ENCODE measurements at places on chromosomes 5 and 9.
A peak's percentile ranks its signal among the peaks of the same experiment; 100 is the strongest.

DNA sequence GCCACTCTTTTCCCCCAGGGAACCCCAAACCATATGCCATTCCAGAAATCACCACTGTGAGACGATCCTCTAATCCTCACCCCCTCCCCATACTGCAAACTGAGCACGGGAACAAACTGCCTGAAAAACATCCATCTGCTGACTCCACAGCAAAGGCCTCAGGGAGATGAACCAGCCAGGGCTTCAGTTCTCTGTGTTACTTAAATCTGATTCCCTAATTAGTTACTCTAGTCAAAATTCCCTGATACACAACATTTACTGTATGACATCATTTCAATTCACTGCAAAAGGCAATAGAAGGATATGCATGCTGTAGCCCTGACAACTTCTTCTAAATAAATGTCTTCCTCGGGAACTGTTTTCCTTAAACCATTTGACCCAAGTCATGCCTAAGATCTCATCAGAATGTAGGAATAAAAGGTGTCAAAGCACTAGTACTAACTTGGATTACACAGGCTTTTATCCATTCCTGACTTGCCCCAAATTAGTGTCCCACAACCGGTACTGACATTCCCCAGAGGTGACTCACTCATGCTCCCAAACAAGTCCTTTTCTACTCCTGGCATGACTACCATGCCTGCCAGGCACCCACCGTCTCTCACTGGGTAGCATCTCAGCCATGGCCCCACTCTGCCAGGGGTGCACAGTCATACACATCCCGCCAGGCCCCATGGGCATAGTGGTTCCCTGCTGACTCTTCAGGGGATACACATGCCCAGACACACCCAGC lies 35.0 kb downstream of the MTX3 start:
- no peaks in the 10 kb centered on the region for H3K27me3 ChIP-seq
- no peak overlapping the region for H3K4me3 ChIP-seq
- no peaks in the 10 kb centered on the region for H3K36me3 ChIP-seq
- H3K4me1 ChIP-seq, result no peaks in the 10 kb centered on the region

GRCh38 chr5:113268232-113268631 lies 166.6 kb downstream of the TSSK1B start:
- DNase-seq, result no peak
- H3K36me3 ChIP-seq, result no peaks in the 10 kb centered on the region
- H3K4me3 ChIP-seq, result no peak overlapping the region
- no peaks in the 10 kb centered on the region for H3K27me3 ChIP-seq
- peaks cover 4% of the 10 kb centered on the region for H3K4me1 ChIP-seq

- peak within 1 kb of the TSS; percentile 50 for H3K4me3 ChIP-seq
- H3K36me3 ChIP-seq, result no peaks in the 10 kb centered on the region
- no peak within 1 kb of the TSS for H3K27ac ChIP-seq
- H3K4me1 ChIP-seq, result no peaks in the 10 kb centered on the region
These were observed at the start of gene NME5 for GRCh38 chr5:138138949-138139780. TSS of gene NME5 (minus strand) at chr5:138139428. CDS start at chr5:138138780, 648 bp downstream.

- H3K36me3 ChIP-seq, result no peaks in the 10 kb centered on the region
- H3K27me3 ChIP-seq, result no peaks in the 10 kb centered on the region
- H3K27ac ChIP-seq, result peak overlapping the region; percentile 53
- peaks cover 19% of the 10 kb centered on the region for H3K4me1 ChIP-seq
- no peak for DNase-seq
These were observed 84.2 kb downstream of the SGCD start for GRCh38 chr5:156411185-156411613.

GRCh38 chr5:124604419-124604818 lies 142.0 kb downstream of the ZNF608 start:
- H3K27ac ChIP-seq, result peak overlapping the region; percentile 15
- no peak for DNase-seq
- H3K4me1 ChIP-seq, result peaks cover 25% of the 10 kb centered on the region

DNA sequence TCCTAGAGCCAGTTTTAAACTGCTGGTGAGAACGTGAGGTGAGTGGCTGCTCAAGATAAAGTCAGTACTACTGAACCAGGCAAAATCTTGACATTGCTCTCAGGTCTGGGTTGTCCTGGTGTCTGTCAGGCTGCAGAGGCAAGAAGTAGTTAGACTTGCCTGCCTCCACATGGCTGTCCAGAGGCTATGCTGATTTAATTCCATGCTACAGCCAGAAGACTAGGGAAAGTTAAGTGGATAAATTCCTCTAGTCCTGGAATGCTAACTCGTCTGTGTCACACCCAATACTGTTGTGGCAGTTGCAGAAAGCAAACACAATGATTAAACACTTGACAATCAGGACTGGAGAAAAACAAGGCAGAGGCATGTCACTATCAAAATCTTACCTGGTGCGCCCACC lies 118.9 kb downstream of the ACER2 start:
- no peak overlapping the region for H3K4me3 ChIP-seq
- H3K4me1 ChIP-seq, result no peaks in the 10 kb centered on the region
- H3K27ac ChIP-seq, result no peak overlapping the region

DNA sequence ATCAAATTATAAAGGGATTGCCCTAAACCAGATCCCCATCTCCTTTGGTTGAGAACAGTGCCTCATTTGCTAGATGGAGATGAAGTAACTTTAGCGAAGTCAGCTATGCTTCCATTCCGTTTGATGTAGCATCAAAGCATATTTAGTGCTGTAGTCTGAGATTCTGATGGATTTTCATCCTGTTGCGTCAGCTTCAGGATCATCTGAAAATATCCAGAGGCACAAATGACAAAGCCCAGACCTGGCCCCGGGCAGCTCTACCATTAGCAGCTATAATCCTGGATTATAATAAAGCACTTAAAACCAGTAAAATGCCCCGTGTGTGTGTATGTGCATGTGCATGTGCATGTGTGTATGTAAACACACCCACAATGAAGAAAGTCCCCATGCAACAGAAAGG lies 44.7 kb downstream of the ERAP1 start:
- peaks cover 90% of the 10 kb centered on the region for H3K36me3 ChIP-seq
- DNase-seq, result no peak
- no peaks in the 10 kb centered on the region for H3K27me3 ChIP-seq
- H3K4me1 ChIP-seq, result no peaks in the 10 kb centered on the region
- H3K4me3 ChIP-seq, result no peak overlapping the region

- H3K27me3 ChIP-seq, result no peaks in the 10 kb centered on the region
- H3K4me3 ChIP-seq, result no peak overlapping the region
- no peaks in the 10 kb centered on the region for H3K4me1 ChIP-seq
- H3K27ac ChIP-seq, result no peak overlapping the region
- no peaks in the 10 kb centered on the region for H3K36me3 ChIP-seq
These were observed 21.7 kb downstream of the IL33 start for GRCh38 chr9:6237267-6237666.

DNA sequence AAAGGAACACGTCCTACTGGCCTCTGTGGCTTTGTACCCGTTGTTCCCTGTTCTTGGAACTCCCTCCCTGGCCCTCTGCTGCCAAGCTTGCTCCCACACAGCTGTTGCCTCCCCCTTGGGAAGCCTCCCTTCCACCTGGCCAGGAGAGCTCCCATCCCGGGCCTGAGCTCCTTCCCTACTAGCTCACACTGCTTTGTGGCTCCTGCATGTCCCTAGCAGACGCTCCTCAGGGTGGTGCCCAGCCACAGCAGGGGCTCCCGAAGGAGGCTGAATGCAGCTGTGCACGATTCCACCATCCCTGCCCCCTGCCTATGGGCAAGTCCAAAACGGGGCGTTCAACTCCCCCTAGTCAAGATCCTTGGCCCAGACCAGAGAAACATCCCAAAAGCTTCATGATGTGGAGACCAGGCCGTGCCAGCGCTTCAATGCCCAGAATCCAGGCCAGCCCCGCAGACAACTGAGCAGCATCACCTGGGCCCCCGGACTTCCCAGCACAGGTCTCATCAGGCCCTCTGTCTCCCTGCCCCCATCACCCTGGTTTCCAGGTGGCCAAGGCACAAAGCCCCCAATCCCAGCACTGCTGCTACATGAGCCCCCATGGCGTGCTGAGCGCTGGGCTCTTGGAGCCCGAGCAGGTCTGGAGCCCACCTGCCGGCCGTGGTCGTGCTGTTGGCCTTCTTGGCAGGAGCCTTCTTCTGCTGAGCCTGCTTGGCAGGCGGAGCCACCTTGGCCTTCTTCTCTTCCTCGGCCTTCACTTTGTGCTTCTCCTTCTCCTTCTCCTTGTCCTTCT lies 14.3 kb downstream of the BRD3OS start:
- no peak overlapping the region for H3K27ac ChIP-seq
- H3K27me3 ChIP-seq, result no peaks in the 10 kb centered on the region
- peaks cover 65% of the 10 kb centered on the region for H3K36me3 ChIP-seq
- H3K4me1 ChIP-seq, result no peaks in the 10 kb centered on the region

- H3K36me3 ChIP-seq, result no peaks in the 10 kb centered on the region
- no peak overlapping the region for H3K27ac ChIP-seq
- no peak for DNase-seq
These were observed 123.4 kb downstream of the ZCCHC7 start for GRCh38 chr9:37243588-37244345.

GRCh38 chr9:30349526-30350513 lies 2034.6 kb upstream of the ACO1 start:
- DNase-seq, result no peak
- no peaks in the 10 kb centered on the region for H3K4me1 ChIP-seq
- H3K27ac ChIP-seq, result no peak overlapping the region
- no peak overlapping the region for H3K4me3 ChIP-seq

DNA sequence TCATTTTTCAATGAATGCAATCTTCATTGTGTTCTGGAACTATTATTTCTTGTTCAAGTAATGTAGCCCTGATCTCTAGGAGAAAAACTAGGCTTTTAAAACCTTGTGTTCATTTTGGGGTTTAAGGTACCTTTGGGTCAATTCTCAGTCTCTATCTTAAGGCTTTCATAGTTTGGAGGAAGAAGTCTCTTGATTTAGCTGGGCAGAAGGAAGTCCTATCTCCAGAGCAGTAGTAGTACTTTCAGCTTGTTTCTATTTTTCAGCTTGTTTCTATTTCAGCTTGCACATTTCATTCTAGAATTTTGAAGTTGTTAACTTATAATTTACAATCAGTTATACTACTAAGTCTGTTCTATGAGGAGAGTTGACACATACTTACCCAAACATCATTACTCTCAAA lies 15.2 kb downstream of the CSNK1G3 start:
- no peak for DNase-seq
- H3K4me1 ChIP-seq, result peaks cover 11% of the 10 kb centered on the region
- no peaks in the 10 kb centered on the region for H3K36me3 ChIP-seq
- no peak overlapping the region for H3K4me3 ChIP-seq

GRCh38 chr9:108621991-108622855 lies 233.6 kb downstream of the ACTL7B start:
- no peaks in the 10 kb centered on the region for H3K4me1 ChIP-seq
- H3K4me3 ChIP-seq, result no peak overlapping the region
- H3K27me3 ChIP-seq, result no peaks in the 10 kb centered on the region
- H3K27ac ChIP-seq, result no peak overlapping the region
- H3K36me3 ChIP-seq, result no peaks in the 10 kb centered on the region

GRCh38 chr5:83517072-83517687 lies 45.6 kb downstream of the VCAN start:
- H3K4me3 ChIP-seq, result no peak overlapping the region
- H3K4me1 ChIP-seq, result no peaks in the 10 kb centered on the region
- peaks cover 9% of the 10 kb centered on the region for H3K36me3 ChIP-seq
- no peak for DNase-seq
- H3K27ac ChIP-seq, result no peak overlapping the region
- H3K27me3 ChIP-seq, result no peaks in the 10 kb centered on the region

GRCh38 chr5:90488791-90489190 lies 14.1 kb downstream of the POLR3G start:
- H3K4me1 ChIP-seq, result no peaks in the 10 kb centered on the region
- no peak for DNase-seq
- no peaks in the 10 kb centered on the region for H3K36me3 ChIP-seq
- no peaks in the 10 kb centered on the region for H3K27me3 ChIP-seq
- no peak overlapping the region for H3K4me3 ChIP-seq
- H3K27ac ChIP-seq, result no peak overlapping the region

DNA sequence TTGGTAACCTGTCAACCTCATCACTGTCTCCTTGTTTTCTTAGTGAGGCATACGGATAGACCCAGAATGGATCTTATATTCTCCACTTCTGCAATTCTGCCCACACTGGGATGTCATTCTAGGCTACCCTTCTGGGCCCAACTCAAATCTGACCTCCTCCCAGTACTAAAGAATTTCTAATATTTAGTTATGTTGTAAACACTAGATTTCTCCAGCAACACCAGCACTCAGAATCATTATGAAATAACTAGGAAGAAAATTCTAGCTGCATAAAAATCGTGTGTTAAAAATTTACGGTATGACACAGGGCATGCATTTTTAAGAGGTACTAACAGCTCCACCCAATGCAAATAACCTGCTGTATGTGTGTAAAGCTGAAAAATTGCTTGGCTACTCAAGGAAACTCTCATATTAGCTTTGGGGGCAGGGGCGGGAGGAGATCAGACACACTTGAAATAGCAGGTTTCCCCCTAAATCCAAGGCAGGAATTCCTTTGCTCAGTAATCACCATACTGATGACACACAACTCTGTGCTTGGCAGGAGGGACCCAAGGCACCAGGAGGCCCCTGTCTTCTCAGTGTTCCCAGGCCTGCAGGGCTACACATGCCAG lies 27.3 kb downstream of the MACROH2A1 start:
- H3K4me1 ChIP-seq, result no peaks in the 10 kb centered on the region
- H3K27me3 ChIP-seq, result no peaks in the 10 kb centered on the region
- H3K27ac ChIP-seq, result no peak overlapping the region

- peak; percentile 62 for DNase-seq
- H3K36me3 ChIP-seq, result no peaks in the 10 kb centered on the region
- H3K4me1 ChIP-seq, result peaks cover 23% of the 10 kb centered on the region
- peak overlapping the region; percentile 74 for H3K4me3 ChIP-seq
These were observed 1.0 kb upstream of the MXD3 start for GRCh38 chr5:177312649-177313181.
